ENCODE measurements at places on chromosomes 13 and 19. TPM values are rescaled to one million over a fixed set of nuclear protein-coding genes. Genes with fewer than 3 reads are reported as not detected.

DNA sequence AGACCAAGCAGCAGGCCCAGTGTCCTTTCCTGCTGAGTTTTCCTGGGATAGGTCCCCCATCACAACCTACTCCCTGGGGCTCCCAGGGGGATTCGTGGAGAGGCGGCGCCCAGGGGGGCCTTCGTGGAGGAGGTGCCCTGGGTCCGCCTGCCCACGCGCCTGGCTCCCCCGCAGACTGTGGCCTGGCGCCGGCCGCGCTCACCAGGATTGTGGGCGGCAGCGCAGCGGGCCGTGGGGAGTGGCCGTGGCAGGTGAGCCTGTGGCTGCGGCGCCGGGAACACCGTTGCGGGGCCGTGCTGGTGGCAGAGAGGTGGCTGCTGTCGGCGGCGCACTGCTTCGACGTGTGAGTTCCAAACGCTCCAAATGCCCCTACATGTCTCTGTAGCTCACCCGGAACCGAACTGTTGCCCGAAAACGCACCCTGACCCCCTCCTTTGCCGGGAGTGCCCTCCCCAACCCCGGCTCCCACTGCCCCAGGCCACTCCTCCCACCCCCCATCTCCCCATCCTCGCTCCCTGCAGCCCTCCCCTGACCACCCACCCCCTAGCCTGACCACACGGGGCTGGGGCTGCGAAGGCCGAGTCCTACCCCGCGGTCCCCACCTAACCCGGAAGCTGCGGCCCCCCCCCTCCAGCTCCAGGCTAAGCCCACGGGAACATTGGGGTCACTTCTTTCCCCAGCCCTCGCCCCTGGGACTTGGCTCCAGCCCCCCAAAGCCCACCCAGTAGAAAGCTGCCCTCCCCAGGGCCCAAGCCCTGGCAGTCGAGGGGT, 3.3 kb downstream of the TIMM13 start:
- no peak for DNase-seq

The USF2 gene
- 60.8 TPM for total RNA-seq

DNA sequence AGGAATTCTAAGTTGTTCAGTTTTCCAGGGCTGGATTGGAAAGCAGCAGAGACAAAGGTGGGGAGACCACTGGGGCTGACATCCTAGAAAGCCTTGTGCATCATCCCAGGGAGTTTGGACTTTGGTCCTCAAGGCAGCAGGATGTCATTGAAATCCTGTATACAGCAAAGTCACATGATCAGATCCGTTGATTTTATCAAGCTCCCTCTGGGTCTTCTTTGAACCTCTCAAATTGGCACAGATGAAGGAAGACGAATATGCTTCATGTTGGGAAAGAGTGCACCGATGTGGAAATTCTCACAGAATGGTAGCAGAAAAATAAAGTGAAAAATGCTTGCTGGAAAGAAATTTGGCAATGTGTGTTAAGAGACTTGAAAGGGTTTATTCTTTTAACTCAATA, 149.8 kb upstream of the TMTC4 start:
- DNase-seq, result no peak

The WDR87 gene
- total RNA-seq, result not detected
